ENCODE measurements at places on chromosomes 12 and 14.

GRCh38 chr12:105613887-105614286 lies 283.4 kb downstream of the C12orf75 start:
- no peak for DNase-seq

DNA sequence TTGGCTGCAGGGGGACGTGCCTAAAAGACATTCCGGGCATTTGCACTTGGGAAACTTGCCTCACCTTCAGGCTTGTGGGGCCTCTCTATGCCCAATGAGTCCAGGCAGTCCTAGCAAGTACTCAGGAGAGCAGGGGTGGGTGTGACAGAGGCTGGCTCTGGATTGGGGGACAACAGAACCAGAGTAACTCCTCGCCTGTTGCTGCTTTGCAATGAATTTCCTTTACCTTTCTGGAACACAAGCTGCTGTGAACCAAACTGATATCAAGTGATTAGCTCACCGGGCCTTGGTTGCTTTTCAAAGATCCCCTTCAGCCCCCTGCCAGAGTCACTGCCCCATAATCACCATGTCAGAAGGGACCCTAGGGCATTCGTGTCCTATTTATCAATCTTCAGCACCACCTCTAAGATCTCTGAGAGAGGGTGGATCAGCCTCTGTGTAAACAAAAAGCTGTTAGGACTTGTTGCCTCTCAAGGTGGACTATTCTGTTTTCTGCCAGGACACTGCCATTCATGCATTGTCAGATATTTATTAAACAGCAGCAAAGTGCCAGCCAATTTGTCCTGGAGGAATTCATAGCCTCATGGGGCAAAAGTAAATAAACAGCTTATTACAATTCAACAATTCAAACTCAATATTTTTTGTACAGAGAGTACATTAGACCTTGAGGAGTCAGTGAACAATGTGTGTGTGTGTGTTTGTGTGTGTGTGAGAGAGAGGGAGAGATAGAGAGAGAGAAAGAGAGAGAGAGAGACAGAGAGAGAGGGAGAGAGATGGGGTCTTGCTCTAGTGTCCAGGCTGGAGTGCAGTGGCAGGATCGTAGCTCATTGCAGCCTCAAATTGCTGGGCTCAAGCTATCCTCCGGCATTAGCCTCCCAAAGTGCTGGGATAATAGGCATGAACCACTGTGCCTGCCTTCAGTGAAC lies 11.3 kb downstream of the NFATC4 start:
- DNase-seq, result no peak

DNA sequence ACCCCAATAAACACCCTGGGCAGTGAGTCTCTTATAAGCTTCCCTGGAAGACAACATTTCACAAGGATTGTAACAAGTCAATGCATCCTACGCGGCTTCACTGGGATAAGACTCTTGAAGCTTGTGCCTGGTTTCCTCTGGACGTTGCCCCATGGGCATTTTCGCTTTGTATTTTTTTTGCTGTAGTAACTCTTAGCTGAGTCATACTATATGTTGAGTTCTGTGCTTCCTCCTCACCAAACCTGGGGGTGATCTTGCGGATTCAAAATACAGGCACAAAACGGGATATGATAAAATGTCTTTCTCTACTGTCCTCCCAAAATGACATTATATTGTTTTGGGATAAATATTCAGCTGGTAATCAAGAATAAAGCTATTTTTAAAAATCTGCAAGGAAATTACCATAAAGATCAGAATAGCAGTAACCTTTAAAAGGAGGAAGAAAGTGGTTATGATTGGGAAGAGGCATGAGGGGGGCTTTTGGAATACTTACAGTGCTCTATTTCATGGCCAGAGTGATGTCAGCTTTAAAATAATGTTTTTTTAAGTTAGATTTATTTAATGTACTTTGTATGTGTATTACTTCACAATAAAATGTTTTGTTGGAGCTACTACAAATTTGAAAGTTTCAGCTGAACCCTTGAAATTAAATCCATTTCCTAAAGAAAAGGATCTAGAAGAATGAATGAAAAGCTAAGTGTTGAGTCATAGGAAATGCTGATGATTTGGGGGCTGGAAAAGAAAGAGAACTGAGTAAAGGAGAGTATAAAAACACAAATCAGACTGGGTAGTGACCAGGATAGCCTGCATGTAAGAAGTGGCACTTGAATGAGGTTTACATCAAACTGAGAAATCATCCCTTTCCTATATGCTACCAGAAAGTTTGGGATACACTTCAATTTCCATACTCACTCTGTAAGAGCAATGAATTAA lies 14.7 kb downstream of the BTBD7 start:
- DNase-seq, result no peak

DNA sequence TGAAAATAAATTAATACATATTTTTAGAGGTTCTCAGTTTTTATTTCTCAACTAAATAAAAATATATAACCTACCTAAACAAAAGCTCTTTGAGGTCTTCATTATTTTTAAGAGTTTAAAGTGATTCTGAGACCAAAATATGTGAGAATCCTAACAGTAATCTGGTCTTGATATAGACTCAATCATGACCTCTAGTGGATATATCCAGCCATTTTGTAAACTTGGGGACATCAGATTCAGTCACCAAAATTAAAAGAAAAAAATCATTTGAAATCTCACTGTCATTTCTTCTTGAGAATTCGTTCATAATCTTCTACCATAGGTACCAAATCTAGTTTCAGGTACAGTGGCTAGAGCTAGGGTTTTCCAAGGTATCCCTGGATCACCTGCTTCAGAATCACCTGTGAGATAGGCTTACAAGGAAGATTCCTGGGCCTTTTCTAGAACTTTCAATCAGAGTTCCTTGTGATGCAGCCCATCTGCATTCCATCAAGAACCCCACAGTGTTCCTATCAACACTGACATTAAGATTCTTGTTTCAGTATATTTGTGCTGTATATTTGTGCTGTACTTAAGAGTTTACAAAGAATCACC lies 214.9 kb downstream of the ADAMTS20 start:
- no peak for DNase-seq

All from stimulated activated CD8-positive, alpha-beta memory T cell treated with anti-CD3 and anti-CD28 coated beads, Interleukin-2, amount 100 ng/mL, for 48 hours (primary cell).